ENCODE measurements at places on chromosomes 1 and 21. TPM values are rescaled to one million over a fixed set of nuclear protein-coding genes. Genes with fewer than 3 reads are reported as not detected.

Gene TCHH
- 0.03 TPM for total RNA-seq

Gene C1QB
- not detected for total RNA-seq

Gene CTBS
- total RNA-seq, result 22.9 TPM

Gene ZNF593OS
- not detected for total RNA-seq

Gene ADAM30
- total RNA-seq, result 0.03 TPM

Gene CSF1
- total RNA-seq, result 53.5 TPM

Gene C1orf53
- total RNA-seq, result 1.4 TPM

Gene OR6K3
- not detected for total RNA-seq

Gene SUSD4
- total RNA-seq, result 0.17 TPM

Gene S100A2
- 2.4 TPM for total RNA-seq

Gene SPRR2G
- total RNA-seq, result not detected

Gene GJA8
- not detected for total RNA-seq

Gene DAB1
- total RNA-seq, result 0.07 TPM

Gene RIPPLY3
- total RNA-seq, result not detected

Gene PLA2G2C
- not detected for total RNA-seq

Gene ATAD3C
- 0.40 TPM for total RNA-seq

Gene ANXA9
- total RNA-seq, result not detected

Gene SRRM1
- 23.8 TPM for total RNA-seq

Gene CLCA1
- total RNA-seq, result not detected

Gene OR14K1
- total RNA-seq, result not detected

Gene CSMD2
- 14.4 TPM for total RNA-seq

Gene ATP1A4
- total RNA-seq, result not detected

Gene PAX7
- total RNA-seq, result not detected

Gene LORICRIN
- total RNA-seq, result not detected

Gene LCE3E
- not detected for total RNA-seq

Gene A3GALT2
- not detected for total RNA-seq

Gene GBP6
- total RNA-seq, result not detected

Gene C1orf232
- not detected for total RNA-seq

Gene SERTAD4
- 22.2 TPM for total RNA-seq

Gene LENEP
- total RNA-seq, result 0.33 TPM

Gene FASLG
- not detected for total RNA-seq

Gene CYP4A11
- not detected for total RNA-seq

Gene S100A9
- not detected for total RNA-seq

Gene LCE2C
- total RNA-seq, result not detected

Gene LMX1A
- not detected for total RNA-seq

Gene S100A12
- not detected for total RNA-seq

Gene CFAP141
- total RNA-seq, result not detected

Gene TMEM61
- total RNA-seq, result not detected

Gene GPR37L1
- not detected for total RNA-seq

Gene AADACL3
- total RNA-seq, result not detected

Gene RHD
- not detected for total RNA-seq

Gene LCE6A
- total RNA-seq, result not detected

Gene PCAT6
- 0.85 TPM for total RNA-seq

Gene RCSD1
- 0.13 TPM for total RNA-seq

Gene KIF21B
- total RNA-seq, result 0.91 TPM

Gene NBPF4
- not detected for total RNA-seq

Gene PRDM15
- 5.8 TPM for total RNA-seq

Gene CENPL
- 12.5 TPM for total RNA-seq

Gene MYOC
- total RNA-seq, result 0.13 TPM
